ENCODE measurements at places on chromosomes 1 and 21.

DNA sequence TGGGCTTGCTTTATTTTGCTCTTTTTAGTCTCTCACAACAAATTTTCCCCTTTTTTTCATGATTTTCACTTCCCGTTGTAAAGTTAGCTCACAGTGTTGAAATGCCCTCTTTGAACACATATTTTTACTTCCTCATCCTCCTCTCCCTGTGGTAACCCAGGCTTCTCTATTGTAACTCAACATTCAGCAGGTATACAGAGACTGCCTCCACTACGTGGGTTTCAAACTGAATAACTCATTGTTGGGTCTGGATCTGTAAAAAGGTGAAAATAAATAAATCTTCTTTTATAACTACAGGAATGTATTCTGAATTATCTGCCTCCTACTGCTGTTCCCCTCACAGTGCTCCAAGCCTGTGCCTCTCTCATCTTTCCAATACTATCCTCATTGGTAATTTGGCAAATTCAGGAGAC, 166.4 kb downstream of the RUNX1 start:
- no peak for DNase-seq

GRCh38 chr1:89929467-89930063, 65.3 kb upstream of the ZNF326 start:
- DNase-seq, result no peak

- no peak for DNase-seq
Observed at GRCh38 chr21:40057331-40057730, 190.1 kb downstream of the PCP4 start.

GRCh38 chr1:94398356-94398755, 19.8 kb upstream of the ABCD3 start:
- no peak for DNase-seq

- no peak for DNase-seq
Observed at GRCh38 chr1:200896531-200897196, 2.0 kb downstream of the INAVA start.

DNA sequence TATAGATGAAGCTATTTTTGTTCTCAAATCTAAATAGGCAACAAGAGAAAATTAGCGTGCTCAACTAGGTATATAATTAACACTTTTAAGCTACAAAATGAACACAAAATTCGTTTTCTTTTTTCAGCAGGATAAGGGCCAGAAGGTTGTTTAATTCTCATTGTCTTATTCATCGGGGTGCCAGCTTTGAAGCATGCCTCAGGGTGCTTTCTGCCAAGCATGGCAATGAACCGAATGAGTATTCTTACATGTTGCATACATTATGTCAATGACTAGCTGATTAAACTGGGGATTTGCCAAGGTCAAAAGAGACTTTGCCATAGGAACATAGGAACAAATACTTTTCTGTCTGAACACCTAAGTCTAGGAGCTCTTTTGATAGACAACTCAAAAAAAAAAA, 102.0 kb upstream of the MAP1LC3C start:
- DNase-seq, result no peak

- no peak for DNase-seq
Observed at GRCh38 chr1:76153841-76154205, 79.3 kb downstream of the ST6GALNAC3 start.

DNA sequence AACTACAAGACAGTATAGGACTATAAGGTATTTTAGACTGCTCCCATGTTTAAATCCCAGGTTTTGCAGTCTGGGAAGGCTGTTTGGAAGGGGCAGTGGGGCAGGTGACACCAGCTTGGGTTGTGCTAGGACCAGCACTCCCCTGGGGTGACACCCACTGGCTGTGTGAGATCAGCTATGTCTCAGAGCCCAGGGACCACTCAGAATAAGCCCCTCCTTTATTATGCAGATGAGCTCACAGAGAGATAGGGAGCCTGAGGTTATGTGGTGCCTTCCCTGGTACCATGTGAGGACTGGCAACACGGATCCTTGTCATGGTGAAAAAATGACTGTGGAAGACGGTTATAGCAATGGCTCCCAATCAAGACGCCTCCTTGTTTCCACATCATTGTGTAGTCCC, 71.0 kb downstream of the NENF start:
- DNase-seq, result no peak

DNA sequence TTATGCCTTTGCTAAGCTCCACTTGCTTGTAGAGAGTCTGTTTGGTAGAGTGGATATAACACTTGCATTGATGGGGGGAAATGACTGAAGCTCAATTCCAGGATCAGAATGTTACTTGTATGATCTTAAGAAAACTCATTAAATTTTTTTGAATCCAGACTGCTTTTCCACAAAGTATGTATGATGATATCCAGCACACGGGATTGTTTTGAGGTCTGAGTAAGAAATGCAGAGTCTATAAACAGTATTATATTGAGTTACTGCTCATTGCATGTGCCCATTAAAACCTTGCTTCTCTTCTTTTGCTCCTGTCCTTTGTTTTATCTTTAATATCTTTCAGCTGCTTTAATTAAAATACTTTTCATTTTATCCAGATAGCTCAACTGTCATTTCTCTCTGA, 570.4 kb upstream of the ZRANB2 start:
- DNase-seq, result no peak

GRCh38 chr1:175604942-175605286, 138.5 kb downstream of the TNR start:
- DNase-seq, result no peak

GRCh38 chr1:179090522-179090921, 8.7 kb downstream of the TOR3A start:
- DNase-seq, result no peak

- DNase-seq, result no peak
Observed at GRCh38 chr1:23585321-23586022, 26.2 kb upstream of the ID3 start.

GRCh38 chr1:162587347-162587746, 25.8 kb downstream of the UAP1 start:
- no peak for DNase-seq

DNA sequence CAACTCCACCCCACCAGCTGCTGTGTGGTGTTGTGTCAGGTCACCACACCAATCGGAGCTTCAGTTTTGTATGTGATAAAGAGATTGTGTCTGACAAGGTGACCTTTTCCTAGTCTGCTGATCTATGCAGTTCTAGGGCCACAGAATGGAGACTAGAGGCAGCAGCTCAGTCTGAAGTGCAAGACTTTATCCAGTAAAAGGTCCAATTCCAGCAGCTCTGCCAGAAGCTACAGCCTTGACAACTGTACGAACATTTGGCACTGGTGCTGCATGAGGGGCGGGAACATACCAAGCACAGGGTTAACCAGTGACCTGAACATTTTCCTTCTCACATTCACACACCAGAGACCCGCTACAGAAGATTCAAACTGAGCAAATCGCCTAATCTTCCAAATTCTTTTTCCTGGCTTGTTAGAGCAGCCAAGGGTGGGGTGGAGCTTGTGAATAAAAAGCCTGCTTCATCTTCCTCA, 9.3 kb downstream of the FMO1 start:
- DNase-seq, result no peak

GRCh38 chr1:205321162-205321958, at the start of gene NUAK2:
NUAK2 (minus strand) TSS chr1:205321745; CDS start chr1:205321628, 117 bp downstream.
- DNase-seq, result peak; percentile 82

DNA sequence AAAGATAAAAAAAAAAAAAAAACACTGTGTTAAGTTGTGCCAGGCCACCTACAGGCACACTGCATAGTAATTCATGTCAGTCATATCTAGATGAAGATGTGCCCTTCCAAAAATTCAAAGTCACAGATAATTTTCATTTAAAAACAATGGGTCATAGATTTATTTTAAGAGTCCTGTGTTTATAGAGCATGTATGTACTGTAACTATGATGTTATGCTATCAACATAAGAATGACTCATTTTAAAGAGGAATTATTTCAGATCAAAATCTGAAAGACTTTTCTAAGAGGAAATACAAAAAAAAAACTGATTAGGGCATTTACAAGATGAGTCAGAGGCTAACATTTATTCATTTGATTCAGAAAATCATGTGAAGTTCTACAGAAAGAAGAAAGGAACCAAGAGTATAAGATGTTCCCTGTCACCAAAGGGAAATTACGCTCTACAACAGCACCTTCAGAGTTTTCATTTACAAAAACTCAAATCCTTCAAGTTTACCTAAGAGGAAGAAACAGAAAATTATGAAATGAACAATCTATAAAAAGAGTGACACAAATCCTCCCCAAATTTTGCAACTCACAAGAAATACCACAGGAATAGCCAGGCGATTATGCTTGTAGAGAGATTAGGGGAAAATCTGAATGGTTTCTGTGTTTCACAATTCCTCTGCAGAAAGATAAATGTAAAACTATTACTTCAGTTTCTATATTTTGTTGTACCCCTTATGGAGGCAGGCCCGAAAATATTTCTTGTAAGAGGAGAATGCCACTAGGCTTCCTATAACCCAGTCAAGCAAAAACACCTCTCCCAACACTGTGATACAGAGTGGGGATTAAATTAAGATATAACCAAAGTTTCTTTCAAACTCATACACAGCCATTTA, 13.8 kb downstream of the TP53BP2 start:
- no peak for DNase-seq

GRCh38 chr1:111054656-111055055, 85.2 kb downstream of the DRAM2 start:
- no peak for DNase-seq

DNA sequence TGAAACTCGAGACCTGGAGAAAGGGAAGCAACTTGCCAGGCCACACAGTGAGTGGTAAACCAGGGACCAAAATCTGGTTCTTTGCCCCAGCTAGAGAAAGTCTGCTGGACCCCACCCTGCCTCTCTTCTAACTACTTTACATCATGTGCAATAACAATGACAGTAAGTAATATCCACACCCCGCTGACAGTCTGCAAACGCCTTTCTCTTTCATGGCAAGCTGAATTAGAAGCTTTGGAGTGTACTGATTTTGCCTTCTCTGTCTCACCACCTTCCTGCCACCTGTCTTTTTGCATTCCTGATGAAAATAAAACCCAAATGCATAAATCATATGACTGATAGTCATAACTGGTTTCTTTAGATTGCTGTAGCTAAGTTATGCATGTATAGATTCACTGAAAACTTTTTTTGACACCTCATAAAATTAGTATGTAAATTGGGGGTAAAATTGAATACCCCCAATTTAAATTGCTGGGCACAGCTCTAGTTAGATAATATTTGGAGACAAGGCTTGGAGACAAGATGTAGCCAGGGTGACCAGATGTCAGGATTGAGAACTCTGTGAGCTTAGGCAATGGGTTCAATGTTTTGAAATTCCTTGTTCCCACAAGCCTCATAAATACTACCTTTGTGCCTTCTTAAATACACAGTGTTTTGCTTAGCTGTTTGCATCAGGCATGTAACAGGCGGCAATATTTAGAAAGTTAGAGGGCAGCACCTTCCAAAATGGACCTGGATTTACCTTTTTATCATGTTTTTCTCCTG, 73.5 kb downstream of the ST6GALNAC5 start:
- no peak for DNase-seq

- no peak for DNase-seq
Observed at GRCh38 chr1:117566556-117566955, 39.3 kb upstream of the TENT5C start.

DNA sequence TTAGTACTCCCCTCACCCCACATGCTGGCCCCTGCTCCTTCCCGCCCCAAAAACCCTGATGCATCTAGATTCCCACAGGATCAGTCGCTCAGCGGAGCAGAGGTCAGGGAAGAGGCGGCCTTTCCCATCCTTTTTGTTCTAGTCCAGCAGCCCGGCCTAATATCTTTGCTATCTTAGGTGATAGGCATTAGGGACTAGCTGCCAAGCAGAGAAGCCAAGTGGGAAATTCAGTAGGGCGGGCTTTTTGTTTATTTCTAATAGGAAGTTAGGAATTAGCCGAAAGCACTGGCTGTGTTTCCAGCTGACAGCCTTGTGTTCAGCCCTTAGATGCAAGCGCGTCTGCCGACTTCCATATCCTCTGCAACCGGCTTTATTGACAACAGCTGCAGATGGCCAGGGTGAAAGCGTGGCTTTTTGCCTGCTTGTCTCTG, 59.0 kb upstream of the BCAR3 start:
- no peak for DNase-seq

GRCh38 chr1:178283409-178283808, 189.5 kb downstream of the RASAL2 start:
- no peak for DNase-seq

- no peak for DNase-seq
Observed at GRCh38 chr1:81369833-81370232, 430.9 kb upstream of the ADGRL2 start.

DNA sequence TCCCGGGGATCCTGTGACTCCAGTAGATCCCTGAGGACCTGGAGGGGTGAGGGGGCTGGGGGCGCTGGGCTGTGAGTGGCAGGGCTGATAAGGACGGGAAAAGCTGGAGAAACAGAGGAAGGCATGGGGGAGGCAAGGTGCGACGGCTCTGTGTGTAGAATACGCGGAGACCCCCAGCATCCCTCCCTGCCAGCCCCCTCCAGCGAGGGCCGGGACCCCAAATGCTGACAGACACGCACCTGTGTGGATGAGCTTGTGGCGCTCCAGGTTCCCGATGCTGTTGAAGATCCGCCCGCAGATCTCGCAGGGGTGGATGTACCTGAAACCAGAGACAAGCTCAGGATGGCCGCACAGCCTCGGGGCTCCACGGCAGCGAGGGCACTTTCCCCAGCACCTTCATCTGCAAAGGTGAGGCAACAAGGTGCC, 53.0 kb upstream of the RIPK4 start:
- DNase-seq, result no peak

DNA sequence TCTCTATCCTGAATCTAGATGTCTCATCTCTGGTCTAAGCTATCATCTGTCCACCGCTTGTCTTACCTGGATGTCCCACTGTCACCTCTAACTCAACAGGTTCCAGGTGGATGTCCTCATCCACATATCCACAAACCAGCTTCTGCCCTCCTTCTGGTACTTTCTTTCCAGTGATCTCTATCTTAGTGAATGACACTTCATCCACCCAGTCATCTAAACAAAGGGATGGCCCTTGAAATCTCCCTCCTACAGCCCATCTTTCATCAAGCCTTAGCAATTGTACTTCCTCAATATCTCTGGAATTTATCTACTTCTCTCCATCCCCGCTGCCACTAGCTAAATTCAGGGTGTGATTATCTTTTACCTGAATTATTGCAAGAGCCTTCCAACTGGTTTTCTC, 33.9 kb upstream of the SERBP1 start:
- DNase-seq, result no peak

- DNase-seq, result no peak
Observed at GRCh38 chr1:5571438-5571837, 420.8 kb downstream of the NPHP4 start.

- DNase-seq, result no peak
Observed at GRCh38 chr1:10623686-10624145, 149.0 kb downstream of the PEX14 start.

Measured in stimulated activated naive CD4-positive, alpha-beta T cell treated with Interleukin-2 at 50 U/mL for 16 hours (primary cell).